NCI-H1417 (cell line): ENCODE measurements at places on chromosomes 5 and 9.

- DNase-seq = no peak
Observed at GRCh38 chr5:91028499-91028956, 354.6 kb downstream of the ARRDC3 start.

DNA sequence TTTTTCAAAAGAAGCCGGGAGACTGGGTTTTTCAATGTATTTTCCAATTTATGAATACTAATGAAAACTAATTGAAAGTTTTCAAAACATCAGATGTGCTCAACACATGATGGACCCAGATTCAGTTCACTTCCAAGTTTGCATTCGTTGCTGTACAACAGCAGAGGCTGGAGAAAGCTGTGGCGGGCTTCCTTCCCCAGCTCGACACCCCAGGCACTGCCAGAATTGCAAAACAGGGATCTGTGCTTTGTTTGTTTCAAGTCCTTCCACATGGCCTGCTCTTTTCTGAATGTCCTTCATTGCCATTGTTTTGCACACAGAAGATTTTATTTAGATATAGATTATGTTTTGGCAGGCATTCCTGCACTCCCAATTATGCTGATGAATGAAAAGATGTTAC is 30.3 kb upstream of the INSYN2B start:
- DNase-seq = no peak

GRCh38 chr9:37262410-37262809 is 142.0 kb downstream of the ZCCHC7 start:
- DNase-seq = peak; percentile 5

- DNase-seq = no peak
Observed at GRCh38 chr9:93017621-93018020, 40.9 kb upstream of the SUSD3 start.

DNA sequence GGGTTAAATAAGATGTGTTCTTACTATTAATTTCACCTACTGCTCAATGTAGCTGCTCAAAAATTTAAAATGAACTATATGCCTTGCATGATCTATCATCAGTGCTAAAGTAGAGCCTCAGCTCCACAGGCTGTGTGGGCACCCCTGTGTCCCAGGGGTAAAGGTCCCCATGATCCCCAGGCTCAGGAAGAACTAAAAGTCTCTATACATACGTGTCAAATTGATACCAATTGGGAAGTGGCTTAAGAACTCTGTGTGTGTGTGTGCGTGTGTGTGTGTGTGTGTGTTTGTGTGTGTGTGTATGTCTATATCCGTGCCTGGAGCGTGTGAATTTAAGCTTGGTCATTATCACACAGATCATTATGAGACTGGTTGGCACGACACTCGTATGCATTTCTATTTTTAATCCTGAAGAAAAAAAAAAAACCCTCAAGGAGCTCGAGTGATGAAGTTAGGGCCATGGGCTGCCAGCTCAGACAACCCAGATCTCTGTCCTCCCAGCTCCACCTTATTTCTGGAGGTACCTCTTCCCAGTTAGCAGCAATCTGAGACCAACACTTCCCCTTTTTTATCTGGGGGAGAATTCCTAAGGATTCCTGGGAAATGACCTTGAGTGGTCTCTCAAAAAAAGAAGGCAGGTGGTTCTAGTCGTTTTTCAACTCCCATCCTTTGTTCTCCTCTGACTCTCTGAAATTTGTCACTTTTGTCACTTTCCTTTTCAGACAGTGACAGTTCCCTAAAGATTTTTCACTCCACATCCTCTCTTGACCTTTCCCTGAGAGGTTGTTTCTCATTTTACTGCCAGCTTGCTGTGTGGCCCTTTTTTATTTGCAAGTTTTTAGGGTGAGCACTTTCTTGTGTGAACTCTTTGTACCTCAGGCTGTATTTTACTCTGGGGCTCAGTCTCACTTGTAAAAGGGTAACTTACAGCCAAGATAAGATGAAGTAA is 45.7 kb upstream of the CTXN3 start:
- DNase-seq = no peak

- DNase-seq = no peak
Observed at GRCh38 chr9:20570087-20570486, 52.2 kb downstream of the MLLT3 start.

DNA sequence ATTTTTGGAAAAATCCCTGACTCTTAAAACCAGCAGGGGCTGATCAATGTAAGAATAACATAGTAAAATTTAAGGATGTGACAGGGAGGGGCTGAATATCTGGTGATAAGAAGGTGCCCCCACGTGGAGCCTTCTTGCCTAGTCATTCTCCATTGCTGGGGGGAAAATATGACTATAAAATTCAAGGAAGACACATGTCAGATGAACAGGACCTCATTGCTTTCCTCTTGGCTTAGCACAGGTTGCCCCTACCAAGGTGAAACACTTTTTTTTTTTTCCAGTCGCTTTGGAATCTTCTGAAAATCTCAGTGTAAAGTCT is 310.9 kb downstream of the EFNA5 start:
- DNase-seq = no peak

DNA sequence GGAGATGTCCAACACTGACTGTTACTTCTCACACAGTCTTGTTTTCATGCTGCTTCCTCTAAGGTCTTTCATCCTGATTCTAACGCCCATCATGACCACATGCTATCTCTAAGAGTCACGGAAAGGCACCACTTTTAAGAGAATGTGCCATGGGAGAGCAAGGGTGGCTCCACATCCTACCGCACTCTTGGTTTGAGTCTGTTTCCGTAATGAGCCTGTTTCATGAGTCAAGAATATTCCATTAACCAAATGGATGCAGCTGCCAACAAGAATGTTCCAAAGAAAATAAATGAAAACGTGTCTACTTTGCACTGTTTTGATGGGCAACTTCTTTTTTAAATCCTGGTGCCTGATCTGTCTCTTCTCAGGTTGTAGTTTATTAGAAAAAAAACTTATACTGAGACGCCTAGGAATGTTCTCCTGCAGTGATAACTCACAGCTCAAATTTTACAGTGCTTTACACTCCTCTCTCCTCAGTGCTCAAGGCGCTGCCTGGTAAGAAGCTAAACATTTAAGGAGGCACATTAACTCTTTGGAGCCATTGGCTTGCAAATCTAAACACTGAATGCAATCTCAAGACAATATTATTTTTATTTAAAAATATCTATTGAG is 124.3 kb downstream of the FGF1 start:
- no peak for DNase-seq
